ENCODE measurements at places on chromosomes 13 and 19. TPM values are rescaled to one million over a fixed set of nuclear protein-coding genes. Genes with fewer than 3 reads are reported as not detected.

KLK2 gene
- not detected for total RNA-seq

NOVA2 gene
- 6.0 TPM for total RNA-seq

FCHO1 gene
- total RNA-seq: 0.38 TPM

VSIG10L gene
- total RNA-seq: 0.18 TPM

NLRP7 gene
- total RNA-seq: not detected

CRLF1 gene
- total RNA-seq: 0.09 TPM

LGALS7 gene
- total RNA-seq: not detected

KBTBD6 gene
- 8.7 TPM for total RNA-seq

ZNF844 gene
- total RNA-seq: 2.8 TPM

PRR22 gene
- 0.19 TPM for total RNA-seq

KL gene
- under 0.01 TPM for total RNA-seq

SPRY2 gene
- total RNA-seq: 19.1 TPM

C19orf81 gene
- 1.2 TPM for total RNA-seq

CDX2 gene
- total RNA-seq: not detected

TMEM59L gene
- total RNA-seq: 0.27 TPM
